GM12891 (cell line): ENCODE measurements at places on chromosomes 16 and 17.

GRCh38 chr16:66229651-66230050 lies 136.8 kb upstream of the CDH5 start:
- no peak for DNase-seq

GRCh38 chr17:61731330-61731729 lies 132.0 kb downstream of the BRIP1 start:
- no peak for DNase-seq

GRCh38 chr17:83090444-83091256 lies 11.2 kb downstream of the METRNL start:
- no peak for DNase-seq

GRCh38 chr17:39001703-39002637 lies 34.8 kb upstream of the FBXO47 start:
- DNase-seq = no peak

DNA sequence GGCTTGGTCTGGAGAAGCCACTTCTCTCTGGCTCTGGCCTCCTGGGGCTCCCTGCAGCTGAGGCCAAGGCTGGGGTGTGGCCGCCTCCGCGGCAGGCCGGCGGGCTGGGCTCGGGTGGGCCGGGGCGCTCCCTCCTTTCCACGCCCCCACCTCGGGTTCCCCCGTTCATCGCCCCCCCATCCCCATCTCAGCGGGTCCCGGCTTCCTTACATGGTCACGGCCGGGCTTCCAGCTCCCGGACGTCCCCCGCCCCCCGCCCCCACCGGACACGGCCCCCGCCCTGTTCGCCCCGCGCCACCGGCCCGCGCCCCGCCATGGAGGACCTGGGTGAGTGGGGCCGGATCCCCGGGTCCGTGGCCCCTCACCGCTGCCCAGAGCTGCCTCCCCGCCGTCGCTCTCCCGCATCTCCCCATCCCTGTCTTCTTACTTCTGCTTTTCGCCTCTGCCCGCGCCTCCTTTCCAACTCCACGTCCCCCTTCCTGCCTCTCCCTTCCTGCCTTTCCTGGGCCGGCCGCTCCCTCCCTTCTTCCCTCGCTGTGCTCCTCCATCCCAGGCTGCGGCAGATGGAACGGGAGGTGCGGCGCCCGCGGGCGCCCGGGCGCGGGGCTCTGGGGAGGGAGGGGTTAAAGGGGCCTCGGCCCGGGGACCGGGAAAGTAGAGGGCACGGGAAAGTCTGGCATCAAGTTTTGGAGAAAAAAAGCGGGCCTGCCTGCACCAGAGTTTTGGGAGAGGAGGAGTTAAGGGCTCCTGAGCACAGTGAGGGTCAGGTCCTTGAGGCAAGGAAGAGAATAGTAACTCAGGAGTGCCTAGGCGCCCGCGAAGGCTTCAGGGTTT lies at the start of gene TGFB1I1:
TGFB1I1 (plus strand) TSS at position 278 of the 834 bp plus-strand sequence; CDS start at position 315, 37 bp downstream.
- no peak for DNase-seq

DNA sequence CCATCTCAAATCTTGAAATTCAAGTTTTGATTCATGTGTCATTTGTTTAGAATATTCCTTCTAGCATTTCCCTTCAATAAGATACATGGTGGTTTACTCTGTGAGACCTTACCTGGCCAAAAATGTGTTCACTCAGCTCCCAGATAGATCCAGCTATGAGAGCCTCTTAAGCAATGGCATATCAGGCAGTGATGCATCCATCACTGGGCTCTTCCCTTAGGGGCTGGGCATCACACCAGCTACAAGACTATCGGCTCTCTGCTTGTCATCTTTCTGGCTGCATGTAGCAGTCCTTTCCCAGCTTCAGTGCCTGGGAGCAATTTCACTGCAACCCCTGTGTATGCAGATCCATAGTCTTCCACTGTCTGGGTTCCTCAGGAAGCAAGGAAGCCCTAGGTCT lies 40.6 kb downstream of the GOSR1 start:
- DNase-seq = no peak

DNA sequence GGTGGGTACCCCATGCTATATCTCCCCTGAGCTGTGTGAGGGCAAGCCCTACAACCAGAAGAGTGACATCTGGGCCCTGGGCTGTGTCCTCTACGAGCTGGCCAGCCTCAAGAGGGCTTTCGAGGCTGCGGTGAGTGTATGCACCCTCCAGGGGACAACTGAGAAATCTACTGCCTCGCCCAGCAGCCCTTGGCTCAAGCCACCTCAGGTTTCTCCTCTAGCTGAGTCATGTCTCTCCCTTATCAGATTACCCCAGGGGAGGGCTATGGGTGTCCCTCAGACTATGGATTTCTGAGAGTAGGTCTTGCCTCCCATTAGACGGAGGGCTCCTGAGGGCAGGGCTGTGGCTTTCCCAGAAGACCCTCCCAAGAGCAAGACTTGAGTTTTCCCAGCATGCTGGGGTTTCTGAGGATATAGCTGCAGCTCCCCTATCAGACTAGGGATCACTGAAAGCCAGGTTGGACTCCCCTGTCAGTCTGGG lies 6.7 kb downstream of the NEK8 start:
- no peak for DNase-seq

GRCh38 chr17:18261146-18261515 lies 669 bp downstream of the MIEF2 start:
- DNase-seq = no peak

DNA sequence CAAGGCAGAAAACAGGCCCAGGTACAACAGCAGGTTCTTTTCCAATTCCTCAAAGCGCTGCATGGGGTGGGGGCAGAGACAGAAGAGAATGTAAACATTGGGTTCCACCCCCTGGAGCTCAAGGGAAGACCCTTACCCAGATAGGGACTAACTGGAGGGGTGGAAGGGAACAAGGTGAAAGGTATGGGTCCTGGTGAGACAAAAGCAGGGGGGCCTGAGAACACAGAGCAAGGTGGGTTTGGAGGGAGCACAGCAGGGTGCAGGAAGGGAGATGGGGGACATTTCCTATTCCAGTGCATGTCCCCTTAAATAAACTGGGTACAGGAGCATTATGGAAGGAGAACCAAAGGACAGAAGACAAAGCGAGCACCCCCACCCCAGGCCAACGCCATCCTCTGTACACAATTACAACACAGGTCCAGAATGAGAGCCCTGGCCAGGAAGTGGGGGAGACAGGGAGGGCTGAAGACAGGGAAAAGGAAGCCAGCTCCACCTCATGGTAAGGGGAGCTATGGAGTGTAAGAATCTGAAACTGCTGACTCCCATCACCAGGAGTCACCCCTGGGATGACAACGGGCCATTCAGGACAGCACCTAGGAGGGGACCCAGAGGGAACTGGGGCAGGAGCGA lies 2.1 kb upstream of the CD2BP2 start:
- no peak for DNase-seq

DNA sequence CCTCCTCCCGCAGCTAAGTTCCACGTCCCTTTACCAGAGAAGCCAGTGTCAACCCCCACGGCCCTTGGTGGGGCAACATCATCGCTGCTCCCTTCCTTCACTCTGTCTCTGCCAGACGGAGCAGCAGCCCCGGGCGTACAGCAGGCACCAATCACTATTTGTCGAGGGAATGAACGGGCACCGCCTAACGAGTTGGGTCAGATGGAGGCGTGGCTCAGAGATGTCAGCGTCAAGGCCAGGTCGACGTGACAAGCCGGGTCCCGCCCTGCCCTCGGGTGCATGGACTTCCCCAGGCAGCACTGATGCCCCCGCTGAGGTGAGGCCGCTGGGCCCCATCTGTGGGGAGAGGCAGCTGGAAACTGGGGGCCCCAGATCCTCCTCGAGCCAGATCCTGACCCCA lies 50.0 kb downstream of the CBFA2T3 start:
- DNase-seq = no peak

DNA sequence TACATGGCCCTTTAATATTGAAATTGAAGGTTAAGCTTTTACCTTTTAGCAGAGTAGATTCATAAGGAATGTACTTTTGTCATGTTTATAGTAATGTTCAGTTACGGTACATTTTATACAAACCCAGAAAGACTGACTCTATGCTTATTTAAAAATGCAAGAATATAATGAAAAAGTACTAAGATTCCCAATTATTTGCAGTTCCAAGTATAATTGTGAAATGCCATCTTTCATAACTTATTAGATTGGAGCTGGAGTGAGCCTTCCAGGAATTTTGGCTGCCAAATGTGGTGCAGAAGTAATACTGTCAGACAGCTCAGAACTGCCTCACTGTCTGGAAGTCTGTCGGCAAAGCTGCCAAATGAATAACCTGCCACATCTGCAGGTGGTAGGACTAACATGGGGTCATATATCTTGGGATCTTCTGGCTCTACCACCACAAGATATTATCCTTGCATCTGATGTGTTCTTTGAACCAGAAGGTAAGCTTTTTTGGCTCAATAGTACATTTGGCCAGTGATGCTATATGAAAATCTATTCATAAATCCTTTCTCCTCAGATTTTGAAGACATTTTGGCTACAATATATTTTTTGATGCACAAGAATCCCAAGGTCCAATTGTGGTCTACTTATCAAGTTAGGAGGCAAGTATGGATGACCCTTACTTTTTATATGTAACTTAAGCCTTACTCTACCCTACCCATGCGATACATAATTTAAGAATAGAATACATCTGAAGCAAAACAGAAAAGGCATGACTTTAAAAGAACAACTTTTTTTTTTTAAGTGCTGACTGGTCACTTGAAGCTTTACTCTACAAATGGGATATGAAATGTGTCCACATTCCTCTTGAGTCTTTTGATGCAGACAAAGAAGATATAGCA lies 4.2 kb downstream of the SRSF2 start:
- DNase-seq = no peak

DNA sequence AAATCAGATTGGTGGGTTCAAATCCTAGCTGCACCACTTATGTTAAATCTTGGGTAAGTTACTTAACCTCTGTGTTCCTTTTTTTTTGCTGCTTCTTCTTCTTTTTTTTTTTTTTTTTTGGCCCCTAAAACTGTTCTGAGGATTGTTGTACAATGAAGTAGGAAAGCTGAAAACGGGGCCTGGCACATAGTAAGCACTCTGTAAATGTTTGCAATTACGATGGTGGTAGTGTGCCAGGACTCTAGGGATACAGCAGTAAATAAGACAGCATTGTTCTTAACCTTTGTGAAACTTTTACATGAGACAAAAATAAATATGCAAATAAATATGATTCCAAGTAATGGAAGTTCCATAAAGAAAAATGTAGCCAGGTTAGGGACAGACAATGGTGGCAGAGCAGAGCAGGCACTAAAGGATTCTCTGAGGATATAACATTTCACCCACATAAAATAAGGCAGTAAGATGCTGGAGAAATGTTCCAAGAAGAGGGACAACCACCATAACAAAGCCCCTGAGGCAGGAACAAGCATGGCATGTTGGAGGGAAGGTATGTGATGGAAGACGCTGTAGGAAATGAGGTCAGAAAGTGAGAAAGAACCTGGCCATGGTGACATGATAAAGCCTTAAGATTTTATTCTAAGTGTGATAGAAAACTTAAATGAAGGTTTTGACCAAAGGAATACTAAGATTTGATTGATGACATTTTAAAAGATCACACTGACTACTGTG lies 127.3 kb downstream of the NLK start:
- no peak for DNase-seq

DNA sequence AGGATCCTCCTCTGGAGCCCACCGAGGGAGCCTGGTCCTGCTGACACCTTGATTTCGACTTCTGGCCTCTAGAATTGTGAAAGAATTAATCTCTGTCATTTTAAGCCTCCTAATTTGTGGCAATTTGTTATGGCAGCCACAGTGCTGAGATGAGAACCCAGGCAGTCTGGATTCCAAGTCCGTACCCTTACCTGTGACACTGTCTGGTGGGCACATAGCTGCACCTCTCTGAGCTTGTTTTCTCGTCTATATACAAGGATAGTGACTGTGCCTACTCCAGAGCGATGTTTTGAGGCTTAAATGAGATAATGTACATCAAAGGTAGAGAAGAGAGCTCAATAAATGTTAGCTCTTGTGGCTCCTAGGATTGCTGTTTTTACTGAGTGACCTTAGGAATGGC lies 128.4 kb upstream of the MPHOSPH6 start:
- DNase-seq = no peak

- no peak for DNase-seq
These were observed 2.9 kb downstream of the SRSF2 start for GRCh38 chr17:76734080-76734840.

GRCh38 chr17:79778504-79779083 lies 646 bp downstream of the CBX2 start:
- no peak for DNase-seq

DNA sequence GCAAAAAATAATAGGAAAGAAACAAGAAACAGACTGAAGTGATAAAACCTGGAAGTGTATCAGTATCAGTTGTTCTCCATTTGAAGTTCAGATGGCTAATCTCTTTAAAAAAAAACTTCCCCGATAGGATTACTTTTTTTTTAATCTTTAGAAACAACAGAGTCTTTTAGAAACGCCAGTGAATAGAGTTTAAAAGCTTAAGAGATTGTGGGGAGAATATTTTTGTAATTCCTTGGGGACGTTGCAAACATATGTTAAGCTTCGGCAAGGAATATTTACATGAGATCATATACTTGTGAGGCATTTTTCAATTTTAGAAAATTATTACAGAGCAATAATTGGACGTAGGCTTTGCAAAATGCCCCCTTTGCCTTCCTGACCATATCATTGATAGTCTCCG lies 13.2 kb downstream of the MAF start:
- DNase-seq = no peak

GRCh38 chr16:8632675-8633182 lies 11.2 kb downstream of the METTL22 start:
- DNase-seq = no peak

GRCh38 chr16:27103954-27104353 lies 37.2 kb downstream of the C16orf82 start:
- DNase-seq = no peak

- no peak for DNase-seq
These were observed 224.7 kb upstream of the IRX3 start for GRCh38 chr16:54511222-54511731.

GRCh38 chr17:12627177-12627629 lies 38.5 kb upstream of the MYOCD start:
- DNase-seq = no peak

DNA sequence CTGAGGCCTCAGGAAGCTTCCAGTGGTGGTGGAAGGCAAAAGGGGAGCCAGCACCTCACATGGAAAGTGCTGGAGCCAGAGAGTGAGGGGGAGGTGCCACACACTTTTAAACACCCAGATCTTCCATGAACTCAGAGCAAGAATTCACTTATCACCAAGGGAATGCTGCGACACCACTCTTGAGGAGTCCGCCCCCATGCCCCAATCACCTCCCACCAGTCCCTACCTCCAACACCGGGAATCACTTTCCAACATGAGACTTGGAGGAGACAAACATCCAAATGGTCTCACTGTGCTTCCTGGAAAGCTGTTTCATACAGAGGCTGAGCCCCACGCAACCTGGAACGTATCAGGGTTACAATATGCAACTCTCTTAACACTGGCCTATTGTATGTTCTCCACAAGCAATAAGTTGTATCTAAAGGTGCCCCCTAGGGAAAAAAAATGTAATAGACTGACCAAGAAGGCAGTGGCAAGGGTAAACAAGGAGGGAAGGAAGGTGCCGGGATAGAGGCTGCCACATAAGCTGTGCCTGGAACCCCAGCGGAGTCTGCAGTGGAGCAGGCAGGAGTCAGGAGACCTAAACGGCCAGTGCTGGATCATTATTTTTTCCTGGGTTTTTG lies 106.7 kb upstream of the FOXF1 start:
- no peak for DNase-seq

- no peak for DNase-seq
These were observed 2.1 kb upstream of the GPRC5C start for GRCh38 chr17:74429604-74430384.
